ENCODE measurements at places on chromosomes 5 and 9. TPM values are rescaled to one million over a fixed set of nuclear protein-coding genes. Genes with fewer than 3 reads are reported as not detected.

- no peaks in the 10 kb centered on the region for H3K4me1 ChIP-seq
- no peaks in the 10 kb centered on the region for H3K36me3 ChIP-seq
- no peak overlapping the region for H3K4me3 ChIP-seq
- H3K27ac ChIP-seq, result no peak overlapping the region
Observed at GRCh38 chr9:87359264-87359663, 138.4 kb upstream of the DAPK1 start.

DNA sequence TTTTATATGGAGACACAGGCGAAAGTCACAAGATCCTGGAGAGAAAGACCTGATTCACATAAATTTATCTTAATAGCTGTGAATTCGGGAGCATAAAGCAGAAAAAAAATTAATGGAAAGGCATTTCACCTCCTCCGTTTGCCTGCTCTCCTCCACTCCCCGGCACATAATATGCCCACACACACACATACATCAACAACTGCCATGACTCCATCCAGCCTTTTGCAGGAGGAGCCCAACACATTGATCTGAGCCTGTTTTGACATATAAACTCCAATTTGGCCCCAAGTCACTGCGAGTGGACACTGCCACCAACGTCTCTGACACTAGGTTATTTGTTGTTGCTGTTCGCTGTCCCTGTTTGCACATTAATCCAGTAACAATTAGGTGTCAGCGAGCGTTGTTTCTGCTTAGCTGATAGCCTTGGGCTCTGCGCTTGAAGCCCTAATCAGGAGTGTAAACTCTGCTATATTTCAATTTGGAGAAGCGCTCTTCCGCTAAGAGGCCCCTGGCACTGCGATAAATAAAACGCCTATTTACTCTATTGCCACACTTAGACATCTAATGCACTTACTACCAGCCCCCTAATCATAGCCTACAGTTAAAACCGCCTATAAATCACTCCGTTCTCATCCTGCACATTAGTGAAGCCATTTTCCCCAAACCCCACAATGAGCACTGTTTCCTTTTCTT, 195.8 kb upstream of the TBCA start:
- H3K4me3 ChIP-seq, result peak overlapping the region; percentile 16
- DNase-seq, result peak; percentile 45
- peaks cover 96% of the 10 kb centered on the region for H3K27me3 ChIP-seq

DNA sequence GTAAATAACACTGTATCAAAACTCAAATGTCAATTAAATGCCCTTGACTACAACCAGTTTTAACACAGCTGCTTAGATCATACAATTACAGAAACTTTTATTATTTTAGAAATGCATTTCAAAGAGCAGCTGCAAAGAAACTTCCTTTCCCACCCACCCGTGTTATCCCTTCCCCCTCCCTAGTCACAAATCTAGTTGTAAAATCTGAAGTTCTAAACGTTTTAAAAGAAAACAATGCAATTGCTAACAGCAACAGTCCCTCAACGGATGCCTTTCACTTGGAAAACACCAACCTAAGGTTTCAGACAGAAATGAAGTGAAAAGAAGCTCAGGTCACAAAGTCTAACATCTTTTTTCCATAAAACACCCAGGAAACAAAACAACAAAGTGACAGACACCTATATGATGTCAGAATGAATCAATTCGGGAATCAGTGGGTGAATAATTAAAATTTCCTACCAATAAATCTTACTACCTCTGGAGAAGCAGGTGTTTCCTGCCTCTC, 100.3 kb downstream of the FBXW11 start:
- H3K4me3 ChIP-seq, result no peak overlapping the region
- H3K27me3 ChIP-seq, result no peaks in the 10 kb centered on the region
- H3K36me3 ChIP-seq, result peaks cover 3% of the 10 kb centered on the region
- DNase-seq, result no peak
- H3K4me1 ChIP-seq, result peaks cover 8% of the 10 kb centered on the region

DNA sequence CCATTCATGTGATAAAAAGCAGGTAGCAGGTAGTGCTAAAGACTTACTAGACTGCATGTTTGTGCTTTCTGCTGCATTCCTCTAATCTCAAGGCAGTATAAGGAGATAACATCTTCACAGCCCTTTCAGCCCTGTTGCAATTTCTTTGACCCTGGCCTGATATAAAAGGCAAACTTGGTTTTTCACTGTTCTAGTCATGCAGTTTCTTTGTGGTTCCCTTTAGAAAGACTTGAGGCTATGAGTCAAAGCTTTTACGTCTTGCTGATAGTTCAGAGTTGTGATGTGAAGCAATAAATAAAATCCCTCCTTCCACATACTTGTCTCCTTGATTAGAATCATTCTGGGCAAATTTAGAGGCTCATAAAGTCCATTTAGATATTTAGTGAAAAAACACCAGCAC, 88.6 kb upstream of the CDKN2B start:
- H3K27me3 ChIP-seq, result no peaks in the 10 kb centered on the region
- DNase-seq, result no peak
- no peaks in the 10 kb centered on the region for H3K36me3 ChIP-seq
- H3K4me3 ChIP-seq, result no peak overlapping the region

DNA sequence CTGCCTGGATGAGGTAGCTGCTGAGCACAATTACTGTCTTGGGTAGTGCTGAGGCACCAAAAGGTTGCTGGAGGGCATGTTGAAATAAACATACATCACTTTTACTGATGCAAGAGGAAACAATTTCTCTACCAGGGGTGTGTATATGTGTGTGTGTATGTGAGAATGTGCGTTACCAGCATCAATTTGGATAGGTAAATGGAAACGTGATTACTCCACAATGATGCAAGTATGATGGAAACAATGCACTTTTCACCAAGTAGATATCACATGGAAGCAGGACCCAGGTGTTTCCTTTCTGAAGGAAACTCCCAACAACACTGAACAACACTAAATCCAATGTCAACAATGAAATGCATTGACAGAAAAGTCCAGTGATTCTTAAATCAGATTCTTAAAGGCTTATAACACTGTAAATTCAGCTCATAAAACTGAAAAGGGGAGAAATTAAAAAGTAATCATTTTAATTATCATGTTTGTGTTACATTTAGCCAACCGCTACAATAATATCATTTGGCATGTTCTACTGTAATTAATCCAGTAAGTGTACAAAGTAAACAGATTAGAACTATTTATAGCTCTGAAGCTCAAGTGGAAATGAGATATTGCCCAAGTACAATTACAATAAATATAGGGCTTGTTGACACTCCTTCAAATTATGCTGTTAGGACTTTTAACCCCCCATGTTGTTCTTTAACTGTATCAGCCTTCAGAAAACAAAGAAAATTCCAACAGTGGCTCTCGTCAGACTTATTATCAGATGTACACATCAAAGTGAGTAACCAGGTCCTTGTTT, 25.3 kb downstream of the YIPF5 start:
- no peak overlapping the region for H3K27ac ChIP-seq
- no peak for DNase-seq
- no peaks in the 10 kb centered on the region for H3K4me1 ChIP-seq
- no peaks in the 10 kb centered on the region for H3K27me3 ChIP-seq
- H3K36me3 ChIP-seq, result no peaks in the 10 kb centered on the region

DNA sequence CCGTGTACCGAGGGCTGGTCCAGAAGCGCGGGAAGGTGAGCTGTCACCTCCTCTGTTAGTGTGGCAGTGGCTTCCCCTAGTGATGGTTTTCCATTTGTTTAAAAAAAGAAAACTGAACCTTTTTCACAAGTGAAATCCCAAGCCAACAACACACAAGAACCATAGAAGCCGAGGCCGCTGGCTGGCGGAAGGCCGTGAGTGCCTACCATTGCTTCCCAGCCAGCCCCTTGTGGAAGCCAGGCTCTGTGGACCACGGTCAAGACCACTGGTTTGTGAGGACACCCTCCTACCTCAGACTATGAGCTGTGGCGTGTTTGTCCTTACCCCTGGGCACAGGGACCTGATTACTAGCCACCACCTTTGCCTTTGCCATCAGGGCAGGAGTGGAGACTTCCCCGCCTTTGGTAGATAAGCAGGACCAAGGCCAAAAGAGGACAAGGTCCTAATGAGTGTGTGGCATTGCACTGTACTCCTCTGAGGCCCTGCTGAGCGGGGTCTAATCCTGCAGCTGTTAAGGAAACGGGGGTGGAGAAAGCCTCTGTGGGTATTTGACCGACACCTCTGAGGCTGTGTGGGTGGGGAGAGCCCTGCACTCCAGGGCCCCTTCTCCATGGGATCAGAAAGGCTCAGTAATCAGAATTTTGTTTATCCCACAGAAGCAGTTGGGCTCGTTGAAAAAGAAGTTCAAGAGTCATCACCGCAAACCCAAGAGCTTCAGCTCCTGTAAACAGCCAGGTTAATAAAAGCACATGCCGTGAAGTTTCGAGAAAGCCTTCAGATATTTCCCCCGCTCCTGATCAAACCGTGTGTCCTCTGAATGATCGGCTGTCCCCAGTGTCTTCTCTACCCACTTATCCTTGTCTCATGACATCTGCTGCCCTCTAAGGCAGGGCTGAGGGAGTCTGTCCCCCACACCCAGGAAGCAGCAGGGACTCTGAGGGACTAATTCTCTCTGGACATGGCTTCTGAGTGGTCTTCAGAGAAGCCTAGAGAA, 4.3 kb downstream of the SURF2 start:
- H3K27me3 ChIP-seq, result no peaks in the 10 kb centered on the region
- peaks cover 15% of the 10 kb centered on the region for H3K4me1 ChIP-seq
- peaks cover 51% of the 10 kb centered on the region for H3K36me3 ChIP-seq
- peak overlapping the region; percentile 61 for H3K27ac ChIP-seq
- peak; percentile 19 for DNase-seq
- no peak overlapping the region for H3K4me3 ChIP-seq

GRCh38 chr9:33198165-33198564, 31.0 kb upstream of the B4GALT1 start:
- no peaks in the 10 kb centered on the region for H3K4me1 ChIP-seq
- no peaks in the 10 kb centered on the region for H3K27me3 ChIP-seq
- no peak for DNase-seq
- H3K4me3 ChIP-seq, result no peak overlapping the region
- H3K36me3 ChIP-seq, result no peaks in the 10 kb centered on the region
- H3K27ac ChIP-seq, result peak overlapping the region; percentile 32

DNA sequence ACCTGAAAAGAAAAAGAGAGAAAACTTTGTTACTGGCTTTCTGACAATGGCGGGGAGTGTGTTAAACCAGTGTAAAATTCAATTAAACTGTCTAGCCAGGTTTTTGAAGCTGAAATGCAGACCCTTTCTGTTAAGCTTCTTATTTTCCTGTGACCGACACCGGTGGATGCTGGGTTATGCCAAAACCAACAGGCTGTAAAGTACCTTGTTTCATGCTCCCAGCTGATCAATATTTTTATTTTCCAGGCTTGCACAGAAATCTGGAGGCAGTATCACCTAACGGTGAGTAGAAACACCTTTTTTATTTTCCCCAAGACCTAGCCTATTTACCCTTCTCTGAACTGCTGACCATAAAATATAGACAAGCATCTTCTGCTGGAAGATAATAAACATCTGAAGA, 94.9 kb upstream of the GRHPR start:
- H3K4me3 ChIP-seq, result no peak overlapping the region
- H3K36me3 ChIP-seq, result no peaks in the 10 kb centered on the region
- H3K27me3 ChIP-seq, result no peaks in the 10 kb centered on the region
- DNase-seq, result no peak

DNA sequence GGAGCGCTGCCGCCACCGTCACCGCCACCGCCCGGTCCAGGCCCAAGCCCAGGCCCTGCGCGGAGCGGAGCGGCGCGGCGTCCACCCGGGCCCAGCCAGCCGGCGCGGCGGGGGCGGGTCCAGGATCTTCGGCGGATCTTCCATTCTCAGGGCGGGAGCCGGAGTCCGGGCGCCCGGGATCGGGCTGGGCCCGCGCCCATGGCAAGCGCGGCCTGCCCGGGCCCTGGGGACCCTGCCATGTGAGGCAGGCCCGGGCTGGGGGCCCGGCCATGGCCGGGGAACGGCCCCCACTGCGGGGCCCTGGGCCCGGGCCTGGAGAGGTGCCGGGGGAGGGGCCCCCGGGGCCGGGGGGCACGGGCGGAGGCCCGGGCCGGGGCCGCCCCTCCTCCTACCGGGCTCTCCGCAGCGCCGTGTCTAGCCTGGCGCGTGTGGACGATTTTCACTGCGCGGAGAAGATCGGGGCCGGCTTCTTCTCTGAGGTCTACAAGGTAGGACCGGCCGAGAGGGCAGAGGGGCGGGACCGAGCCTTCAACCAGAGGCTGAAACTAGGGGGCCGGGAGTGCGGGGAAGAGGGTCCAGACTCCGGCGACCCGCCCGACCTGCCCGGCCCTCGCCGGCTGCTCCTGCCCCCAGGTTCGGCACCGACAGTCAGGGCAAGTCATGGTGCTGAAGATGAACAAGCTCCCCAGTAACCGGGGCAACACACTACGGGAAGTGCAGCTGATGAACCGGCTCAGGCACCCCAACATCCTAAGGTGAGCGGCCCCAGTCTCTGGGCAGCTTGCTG, 482 bp downstream of the TESK1 start:
- H3K27me3 ChIP-seq, result no peaks in the 10 kb centered on the region
- peak overlapping the region; percentile 79 for H3K4me3 ChIP-seq
- peak overlapping the region; percentile 63 for H3K27ac ChIP-seq
- DNase-seq, result peak; percentile 22
- H3K36me3 ChIP-seq, result peaks cover 11% of the 10 kb centered on the region

Gene GABBR2
- not detected for total RNA-seq

Gene SLCO4C1
- total RNA-seq, result 0.13 TPM

Gene TLX3
- total RNA-seq, result not detected

Gene GABRG2
- total RNA-seq, result not detected

Gene TBCA
- total RNA-seq, result 288 TPM

Gene GFM2
- total RNA-seq, result 36.0 TPM
